ENCODE measurements at places on chromosomes 13 and 19.

GRCh38 chr13:24827799-24828198 is 63.8 kb downstream of the RNF17 start:
- no peak for DNase-seq

DNA sequence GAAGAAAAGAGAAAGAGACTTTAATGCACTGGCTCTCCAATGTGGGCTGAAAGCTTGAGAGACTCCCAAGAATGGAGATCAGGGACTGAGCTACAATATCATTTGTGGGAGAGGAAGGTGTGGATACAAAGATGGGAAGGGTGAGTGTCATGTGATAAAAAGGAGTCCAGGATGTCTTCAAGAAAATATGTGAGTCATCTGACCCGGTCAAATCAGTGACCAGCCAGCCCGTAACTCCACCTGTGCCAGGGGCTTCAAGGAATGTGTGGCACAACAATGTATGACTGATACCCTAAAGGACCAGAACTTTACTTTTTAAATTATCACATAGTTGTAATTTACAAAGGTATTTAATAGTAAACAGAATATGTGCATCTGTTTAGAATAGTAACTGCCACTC is 97.2 kb downstream of the DOCK9 start:
- DNase-seq, result no peak

GRCh38 chr13:45950386-45951000 is 98.9 kb upstream of the SIAH3 start:
- no peak for DNase-seq

- DNase-seq, result no peak
Measured at GRCh38 chr19:4067396-4068046, 822 bp upstream of the ZBTB7A start.

GRCh38 chr13:77737583-77738200 is 40.2 kb downstream of the SLAIN1 start:
- no peak for DNase-seq

DNA sequence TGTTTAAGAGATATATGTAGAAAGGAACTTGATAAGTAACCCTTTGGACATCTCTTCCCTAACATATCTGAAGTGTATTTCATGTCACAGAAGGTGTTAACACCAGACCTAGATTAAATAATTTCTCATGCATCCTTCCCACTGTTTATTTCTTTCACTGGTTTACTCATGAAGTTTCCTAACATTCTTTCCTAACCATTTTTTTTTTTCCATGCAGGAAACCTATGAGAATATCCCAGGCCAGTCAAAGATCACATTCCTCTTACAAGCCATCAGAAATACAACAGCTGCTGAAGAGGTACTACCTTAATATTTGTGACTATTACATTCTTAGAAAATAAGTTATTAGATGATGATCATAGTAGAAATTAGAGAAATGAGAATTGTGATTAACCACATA is 28.8 kb downstream of the IPO5 start:
- DNase-seq, result no peak

GRCh38 chr13:42735010-42735409 is 46.4 kb upstream of the FAM216B start:
- DNase-seq, result no peak
